ENCODE measurements at places on chromosomes 6 and 20. TPM values are rescaled to one million over a fixed set of nuclear protein-coding genes. Genes with fewer than 3 reads are reported as not detected.

Gene KHDC1
- 4.0 TPM for total RNA-seq

Gene C2
- total RNA-seq = 1.0 TPM

Gene MAN1A1
- total RNA-seq = 23.9 TPM

Gene EFCAB8
- 0.24 TPM for total RNA-seq

Gene ERVFRD-1
- total RNA-seq = not detected

Gene IPCEF1
- 10.5 TPM for total RNA-seq

Gene HLA-DOB
- 1.3 TPM for total RNA-seq

Gene MLN
- not detected for total RNA-seq

Gene RSPO3
- not detected for total RNA-seq

Gene OTOR
- total RNA-seq = not detected

Gene SPATA25
- total RNA-seq = 0.50 TPM

Gene PBOV1
- total RNA-seq = not detected

Gene MAS1
- not detected for total RNA-seq

Gene ZSCAN16
- 2.8 TPM for total RNA-seq

Gene CLPSL1
- not detected for total RNA-seq

Gene LINC00237
- not detected for total RNA-seq

Gene PNRC1
- 95.1 TPM for total RNA-seq

Gene DAAM2
- not detected for total RNA-seq

Gene ELOVL4
- total RNA-seq = 1.6 TPM

Gene SLC16A10
- 3.4 TPM for total RNA-seq

Gene TRAM2
- 2.6 TPM for total RNA-seq

Gene ADISSP
- 51.4 TPM for total RNA-seq

Gene CLVS2
- not detected for total RNA-seq

All from activated CD4-positive, alpha-beta memory T cell treated with anti-CD3 and anti-CD28 coated beads for 36 hours (primary cell).